ENCODE measurements at places on chromosomes 5 and 9.

GRCh38 chr9:121698627-121699570, 47.5 kb downstream of the DAB2IP start:
- no peak for DNase-seq

DNA sequence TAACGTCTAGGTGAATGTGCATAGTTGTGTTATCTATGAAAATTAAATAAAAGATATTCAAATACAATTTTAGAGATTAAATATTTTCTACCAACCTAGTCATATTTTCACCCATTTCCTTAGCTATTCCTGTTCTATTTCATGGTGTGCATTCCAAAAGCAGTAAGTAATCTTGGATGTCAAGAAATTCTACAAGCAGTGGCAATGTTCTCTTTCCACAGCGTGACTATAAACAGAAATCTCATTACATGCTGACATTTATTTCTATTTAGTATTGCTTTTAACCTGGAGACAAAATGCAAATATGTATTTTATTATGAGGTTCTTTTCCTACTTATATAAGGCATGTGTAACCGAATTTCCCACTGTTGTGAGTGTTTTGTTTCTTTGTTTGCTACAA, 510.0 kb downstream of the ACTL7B start:
- no peak for DNase-seq

DNA sequence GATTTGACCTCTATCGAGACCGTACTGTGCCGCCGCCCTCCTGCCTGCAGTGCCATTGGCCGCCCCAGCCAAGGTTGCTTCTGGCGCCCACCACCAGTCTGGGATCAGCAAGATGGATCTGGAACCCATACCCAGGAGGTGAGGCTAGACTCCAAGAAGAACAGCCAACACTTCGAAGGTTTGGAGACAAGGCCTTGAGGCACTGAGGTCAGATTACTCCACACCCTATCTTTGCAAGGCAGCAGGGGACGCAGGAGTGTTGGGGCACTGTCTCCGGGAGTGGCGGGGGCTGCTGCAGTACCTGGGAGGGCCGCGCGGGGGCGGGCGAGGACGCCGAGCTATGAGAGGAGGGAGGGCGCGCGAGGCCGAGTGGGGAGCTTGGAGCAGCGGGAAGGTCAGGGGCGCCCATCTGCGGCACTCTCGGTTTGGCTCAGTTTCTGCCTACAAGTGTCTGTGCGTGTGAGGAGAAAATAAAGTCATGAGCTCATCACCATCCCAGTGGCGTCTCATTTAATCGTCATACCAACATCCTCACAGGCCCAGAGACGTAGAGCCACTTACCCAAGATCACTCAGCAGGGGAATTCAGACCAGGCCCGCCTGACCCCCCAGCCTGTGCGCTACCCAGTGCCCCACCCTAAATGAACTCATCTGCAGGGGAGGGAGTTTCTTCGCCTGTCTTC, 20.5 kb upstream of the PSD2 start:
- DNase-seq = peak; percentile 81

DNA sequence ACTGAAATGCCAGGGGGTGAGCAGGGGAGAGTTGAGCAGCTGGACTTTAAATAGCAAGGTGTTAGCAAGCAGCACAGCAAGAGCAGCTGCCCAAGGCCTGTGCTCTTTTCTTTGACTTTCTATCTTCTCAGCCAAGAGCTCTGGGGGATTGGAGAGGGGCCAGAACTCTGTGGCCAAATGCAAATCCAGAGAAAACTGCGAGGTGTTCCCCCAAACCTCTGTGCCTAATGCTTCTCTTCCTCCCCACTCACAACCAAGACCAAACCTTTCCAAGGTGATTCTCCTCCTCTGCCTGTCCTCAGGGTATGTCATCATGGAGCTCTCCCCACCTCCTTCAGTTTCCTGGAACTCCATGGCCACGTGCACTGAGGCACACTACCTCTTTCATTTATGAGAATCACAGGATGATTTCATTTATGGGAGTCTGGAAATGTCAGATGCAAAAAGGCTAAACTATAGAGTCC, 118.7 kb upstream of the WWC1 start:
- DNase-seq = no peak

DNA sequence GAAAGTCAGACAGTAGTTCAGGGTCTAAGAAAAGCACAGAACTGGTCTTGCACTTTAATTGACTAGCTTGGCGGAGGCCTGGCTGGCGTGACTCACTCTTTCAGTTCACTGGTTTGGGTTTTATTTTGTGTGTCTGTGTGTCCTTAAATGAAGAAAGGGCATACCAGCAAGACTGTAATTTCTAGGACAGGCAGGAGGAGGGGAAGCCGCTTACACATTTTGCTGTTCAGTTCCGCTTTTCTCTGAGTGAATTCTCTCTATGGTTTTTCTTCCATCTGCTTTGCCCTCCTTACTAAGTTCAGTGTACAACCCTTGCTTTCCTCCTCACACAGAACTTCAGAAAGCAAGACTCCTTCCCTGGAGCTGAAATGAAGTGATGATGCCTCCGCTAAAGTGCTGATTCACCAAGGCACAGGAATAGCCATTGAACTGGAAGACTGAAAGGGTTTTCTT, 150.8 kb downstream of the MEF2C start:
- peak; percentile 73 for DNase-seq

DNA sequence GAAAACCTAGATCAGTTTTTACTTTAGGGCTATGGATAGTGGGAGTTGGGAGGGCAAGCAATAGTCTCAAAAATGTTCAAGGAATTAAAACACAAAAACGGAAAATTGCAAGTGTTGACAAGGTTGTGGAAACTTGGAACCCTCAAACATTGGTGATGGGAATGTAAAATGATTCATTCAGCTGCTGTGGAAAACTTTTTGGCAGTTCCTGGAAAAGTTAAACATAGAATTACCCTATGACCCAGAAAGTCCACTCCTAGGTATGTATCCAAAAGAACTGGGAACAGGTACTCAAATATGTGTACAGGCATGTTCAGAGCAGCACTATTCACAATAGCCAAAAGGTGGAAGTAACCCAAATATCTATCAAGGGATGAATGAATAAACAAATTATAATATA, 1.2 kb upstream of the MSANTD3 start:
- no peak for DNase-seq

- peak; percentile 50 for DNase-seq
Observed at GRCh38 chr9:100352201-100352726, 478 bp downstream of the TEX10 start.

DNA sequence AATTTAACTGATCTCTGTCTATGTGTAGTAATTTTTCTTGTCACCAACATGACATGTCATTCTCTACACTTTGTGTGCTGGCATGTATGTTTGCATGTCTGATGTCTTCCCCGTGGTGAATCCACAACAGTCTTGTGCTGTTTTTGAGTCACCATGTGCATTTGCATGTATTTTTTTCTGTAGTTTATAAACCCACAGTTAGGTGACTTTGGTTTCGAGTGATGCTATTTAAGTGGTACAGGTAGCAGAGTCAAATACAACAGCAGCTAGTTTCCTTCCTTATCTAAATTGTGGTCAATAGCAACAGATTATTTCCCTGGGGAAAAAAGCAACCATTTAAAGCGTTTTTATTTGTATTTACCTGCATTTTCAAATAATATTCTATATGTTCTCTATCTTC, 89.9 kb upstream of the FSD1L start:
- DNase-seq = no peak

DNA sequence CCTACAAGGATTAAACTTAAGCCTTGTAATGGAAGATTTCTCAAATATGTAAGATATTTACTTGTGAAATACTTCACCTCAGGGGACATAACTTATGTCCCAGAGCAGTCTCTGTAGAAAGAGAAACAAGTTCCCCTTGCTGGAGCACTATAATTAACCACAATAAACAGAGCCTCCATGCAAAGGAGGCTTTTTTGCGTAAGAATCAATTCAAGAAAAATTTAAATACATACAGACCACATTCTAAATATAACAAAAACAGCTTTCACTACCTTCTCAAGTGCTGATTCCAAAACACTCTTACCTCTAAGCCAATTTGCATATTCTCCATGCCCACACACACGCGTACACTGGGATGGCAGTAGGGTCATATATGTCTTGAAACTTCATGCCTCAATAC, 30.7 kb upstream of the CCNB1 start:
- DNase-seq = peak; percentile 10

GRCh38 chr5:56319526-56320181, 86.5 kb upstream of the ANKRD55 start:
- DNase-seq = no peak

- DNase-seq = no peak
Observed at GRCh38 chr5:76204713-76205112, 121.5 kb downstream of the SV2C start.

GRCh38 chr5:146717951-146718350, 160.6 kb downstream of the PPP2R2B start:
- no peak for DNase-seq

- no peak for DNase-seq
Observed at GRCh38 chr5:54619731-54620130, 102.2 kb downstream of the SNX18 start.

GRCh38 chr9:83240671-83241070, 177.7 kb upstream of the RASEF start:
- no peak for DNase-seq

- no peak for DNase-seq
Observed at GRCh38 chr5:113003763-113004162, 27.2 kb downstream of the DCP2 start.

DNA sequence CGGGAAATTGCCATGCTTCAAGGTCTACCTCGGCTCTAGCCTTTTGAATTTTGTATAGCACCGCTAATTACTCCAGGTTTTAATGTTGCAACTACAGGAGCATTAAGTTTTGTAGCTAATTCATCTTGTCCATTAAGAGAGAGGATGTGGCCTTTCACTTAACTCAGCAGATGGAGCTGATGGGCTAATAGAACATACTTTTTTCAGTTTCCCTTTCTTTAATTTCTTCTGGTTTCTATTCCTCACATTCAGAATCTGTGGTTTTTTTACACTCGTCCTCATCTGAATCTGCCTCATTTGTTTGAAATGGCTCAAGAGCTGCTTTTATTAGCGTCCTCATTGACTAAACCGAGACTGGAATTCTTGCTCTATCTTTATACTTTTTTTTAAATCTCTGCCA, 2085.7 kb upstream of the C9orf72 start:
- DNase-seq = no peak

GRCh38 chr5:170681013-170681433, 102.5 kb upstream of the GABRP start:
- DNase-seq = peak; percentile 12

DNA sequence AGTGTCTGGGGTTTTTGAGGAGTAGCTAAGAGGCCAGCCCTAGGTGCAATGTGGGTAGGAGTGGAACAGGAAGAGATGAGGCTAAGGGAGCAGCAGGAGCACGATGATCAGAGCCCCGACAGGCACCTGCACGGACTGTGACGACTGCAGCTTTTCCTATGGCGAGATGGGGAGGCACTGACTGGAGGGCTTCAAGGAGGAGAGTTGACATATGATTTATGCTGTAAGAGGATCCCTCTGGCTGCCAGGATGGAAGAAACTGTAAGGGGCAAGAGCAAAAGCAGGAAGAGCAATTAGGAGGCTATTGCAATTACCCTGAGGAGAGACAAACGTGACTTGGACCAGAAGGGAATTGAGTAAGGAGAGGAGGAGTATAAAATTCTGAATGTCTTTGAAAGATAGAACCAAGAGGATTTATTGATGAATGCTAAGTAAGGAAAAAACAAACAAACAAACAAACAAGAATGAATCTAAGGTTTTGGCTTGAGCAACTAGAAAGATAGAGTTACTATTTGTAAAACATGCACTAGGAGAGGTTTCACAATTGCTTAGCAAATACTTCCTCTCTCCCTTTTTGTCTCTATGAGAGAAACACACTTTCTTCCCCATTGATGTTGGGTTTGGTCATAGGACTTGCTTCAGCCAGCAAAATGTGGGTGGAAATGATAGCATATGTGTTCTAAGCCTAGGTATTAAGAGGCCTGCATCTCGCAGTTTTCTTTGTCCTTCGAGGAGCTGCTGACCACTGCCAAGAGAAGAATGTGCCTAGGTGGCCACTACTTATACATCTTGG, 32.9 kb downstream of the TRPC7 start:
- DNase-seq = no peak

- DNase-seq = no peak
Observed at GRCh38 chr9:98795970-98796363, 388 bp downstream of the ANKS6 start.

DNA sequence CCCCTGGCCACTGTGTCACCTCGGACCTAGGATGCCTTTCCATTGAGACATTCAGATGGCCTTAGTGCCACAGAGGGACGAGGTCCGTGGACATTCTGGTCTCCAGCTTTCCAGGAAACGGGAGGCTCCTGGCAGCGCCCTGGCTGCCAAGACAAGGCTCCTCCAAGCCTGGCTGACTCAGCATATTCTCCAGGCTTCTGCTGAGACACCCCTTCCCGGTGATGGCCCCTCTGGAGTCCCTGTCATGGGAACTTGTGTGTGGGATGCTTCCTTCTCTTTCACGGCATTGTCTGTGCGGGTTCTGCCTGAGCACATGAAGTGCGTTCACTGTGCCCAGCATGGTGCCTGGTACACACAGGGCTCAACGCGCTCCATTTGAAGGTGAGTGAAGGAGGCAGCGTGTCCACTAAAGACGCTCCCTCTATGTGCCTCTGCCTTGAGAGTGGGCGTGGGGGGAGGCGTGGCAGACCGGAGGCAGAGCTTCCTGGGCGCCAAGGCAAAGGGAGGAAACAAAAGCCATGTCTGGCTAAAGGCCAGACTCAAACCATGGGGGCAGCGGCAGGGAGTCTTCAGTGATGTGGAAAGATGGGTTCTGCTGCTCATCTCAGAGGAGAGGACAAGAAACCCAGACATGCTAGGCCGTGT, 46.4 kb upstream of the PRRC2B start:
- DNase-seq = no peak

DNA sequence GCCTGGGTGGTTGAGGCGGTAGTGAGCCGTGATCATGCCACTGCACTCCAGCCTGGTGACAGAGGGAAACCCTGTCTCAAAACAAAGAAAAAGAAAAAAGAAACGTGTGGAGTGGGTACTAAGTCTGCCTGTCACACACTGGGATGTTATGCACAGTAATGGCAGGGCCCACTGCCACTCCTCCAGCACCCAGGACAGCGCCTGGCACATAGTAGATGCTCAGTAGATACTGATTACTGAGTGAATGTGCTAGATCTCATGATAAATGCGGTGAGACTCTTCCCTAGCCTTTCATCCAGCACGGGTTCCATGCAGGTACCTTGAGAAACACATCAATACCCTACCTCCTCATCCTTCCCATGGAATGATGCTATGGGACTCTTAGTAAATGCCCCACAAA, 87.4 kb upstream of the HSPA9 start:
- peak; percentile 16 for DNase-seq

DNA sequence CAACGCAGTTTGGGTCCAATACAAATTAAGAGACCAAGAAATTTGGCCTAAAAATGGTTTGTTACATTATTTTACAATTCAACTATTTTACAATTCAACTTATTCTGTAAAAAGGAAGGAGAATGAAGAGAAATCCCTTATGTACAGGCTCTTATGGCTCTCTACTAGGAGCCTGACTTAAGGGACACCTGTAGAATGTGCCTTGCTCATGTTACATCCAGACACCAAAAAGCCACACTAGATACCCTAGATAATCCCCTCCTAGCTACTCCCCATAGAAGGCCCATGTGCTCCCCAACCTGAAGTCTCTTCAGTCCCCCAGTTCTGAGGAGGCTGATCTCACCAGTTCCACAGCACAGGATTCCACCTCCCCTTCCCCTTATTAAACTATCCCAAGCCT, 14.1 kb upstream of the NNT start:
- DNase-seq = no peak

GRCh38 chr5:54080831-54081230, 229.5 kb downstream of the ARL15 start:
- no peak for DNase-seq

GRCh38 chr9:127614961-127615360, 2.9 kb downstream of the STXBP1 start:
- DNase-seq = no peak

All from stimulated activated naive B cell treated with anti-CD40 and anti-IgM and Interleukin-4, amounts not matched to agents 10 μg/mL and 1 μg/mL and 100 μg/mL, for 72 hours (primary cell).